ENCODE measurements at places on chromosomes 3 and 15.
A peak's percentile ranks its signal among the peaks of the same experiment; 100 is the strongest.

- peak; percentile 45 for DNase-seq
These were observed 8.4 kb downstream of the PIGB start for GRCh38 chr15:55327387-55327786.

DNA sequence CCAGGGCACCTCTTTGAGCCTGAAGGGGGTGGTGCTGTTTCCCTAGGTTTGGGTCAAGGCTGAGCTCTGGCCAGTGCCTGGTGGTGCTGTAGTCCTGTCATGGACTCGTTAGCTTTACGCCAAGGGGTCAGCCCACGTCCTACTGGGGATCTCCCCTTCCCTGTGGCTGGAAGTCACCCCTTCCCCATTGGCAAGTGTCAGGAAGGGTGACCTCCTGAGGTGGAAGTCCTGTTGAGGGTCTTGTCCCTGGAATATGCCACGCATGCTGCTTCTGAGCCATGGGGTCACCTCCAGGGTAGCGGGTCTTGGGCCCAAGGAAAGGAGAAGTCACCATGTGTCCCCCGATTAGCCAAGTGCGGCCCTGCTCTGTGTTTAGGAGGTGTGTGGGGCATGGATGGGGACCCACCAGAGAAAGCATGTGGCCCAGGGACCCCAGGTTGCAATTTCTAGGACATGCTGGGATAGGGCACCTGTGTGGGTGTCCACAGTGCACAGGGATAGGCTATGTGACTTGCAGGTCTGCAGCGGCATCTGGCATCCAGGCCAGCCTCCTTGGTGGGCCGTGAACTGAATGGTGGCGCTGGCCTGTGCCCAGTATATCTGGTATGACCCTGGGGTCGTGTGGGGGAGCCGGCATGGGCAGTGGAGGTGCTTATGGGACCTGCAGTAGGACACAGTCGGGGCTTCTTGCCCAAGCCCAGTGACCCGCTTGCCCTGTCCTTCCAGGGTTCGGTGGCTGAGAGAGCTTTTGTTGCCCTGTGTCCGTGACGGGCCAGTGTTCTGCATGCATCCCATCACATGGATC lies 226.7 kb downstream of the SNRPN start:
- DNase-seq: no peak

DNA sequence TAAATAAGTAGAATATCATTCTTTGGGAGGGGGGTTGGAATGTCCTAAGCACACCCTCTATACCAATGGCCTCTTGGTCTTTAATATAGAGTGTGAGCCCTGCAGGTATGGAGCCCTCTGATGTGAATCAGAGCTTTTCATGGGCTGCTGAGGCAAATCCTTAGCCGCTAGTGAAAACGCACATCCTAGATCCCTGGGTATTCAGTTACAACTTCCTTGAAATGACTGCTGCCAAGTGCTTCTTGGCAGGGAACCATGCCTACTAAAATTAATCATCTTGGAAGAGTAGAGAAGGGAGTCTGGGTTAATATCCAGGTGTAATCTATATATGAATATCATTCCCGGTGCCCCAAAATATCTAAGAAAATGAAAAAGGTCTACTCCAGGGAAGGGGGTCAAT lies 109.1 kb downstream of the POLQ start:
- no peak for DNase-seq

DNA sequence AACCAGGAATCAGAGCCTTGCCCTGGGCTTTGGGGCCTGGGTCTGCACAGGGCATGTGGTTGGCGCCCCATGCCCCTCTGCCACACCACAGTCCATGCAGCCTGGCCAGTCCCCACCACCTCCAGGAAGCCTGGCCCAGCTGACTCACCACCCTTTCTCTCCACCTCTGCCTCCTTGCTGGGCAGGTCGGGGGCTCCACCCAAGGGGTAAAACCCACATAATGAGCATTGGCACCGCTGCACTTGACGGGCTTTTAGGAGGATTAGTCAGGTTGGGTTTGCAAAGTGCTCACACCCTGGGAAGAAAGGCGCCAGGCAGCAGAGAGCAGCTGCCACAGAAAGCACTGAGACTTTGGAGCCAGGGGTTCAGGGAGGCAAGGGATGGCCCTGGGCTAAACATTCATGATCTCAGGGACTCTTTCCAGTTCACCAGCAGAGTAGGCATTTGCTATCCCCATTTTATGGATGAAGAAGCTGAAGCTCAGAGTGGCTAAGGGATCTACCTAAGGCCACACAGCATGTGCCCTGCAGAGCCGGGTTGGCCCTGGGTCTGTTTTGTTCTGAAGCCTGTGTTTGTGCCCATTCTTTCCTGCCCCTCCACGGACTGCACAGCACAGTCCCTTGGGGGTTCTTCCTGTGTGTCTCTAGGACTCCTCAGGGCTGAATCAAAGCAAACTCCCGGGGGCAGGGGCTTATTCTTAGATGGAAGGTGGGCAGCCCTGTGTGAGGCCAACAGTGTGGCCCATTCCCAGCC lies 113.4 kb downstream of the ETFA start:
- no peak for DNase-seq

DNA sequence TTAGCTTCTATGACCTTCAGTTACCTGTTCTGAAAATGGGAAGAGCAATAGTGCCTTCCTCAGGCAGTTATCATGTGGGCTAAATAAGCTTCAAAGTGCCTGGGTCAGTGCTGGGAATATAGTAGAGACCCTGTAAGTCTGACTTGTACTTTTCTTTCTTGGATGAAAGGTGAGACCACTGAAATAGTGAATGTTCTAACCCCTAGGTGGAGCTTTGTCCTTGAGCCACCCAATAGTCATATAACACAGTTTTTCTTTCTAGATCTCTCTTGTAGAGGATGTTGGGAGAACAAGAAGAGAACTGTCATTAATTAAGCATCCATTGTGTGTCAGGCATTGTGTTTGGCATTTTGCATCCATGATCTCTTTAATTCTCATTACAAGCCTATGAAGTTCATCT lies 13.0 kb upstream of the BFSP2 start:
- no peak for DNase-seq

DNA sequence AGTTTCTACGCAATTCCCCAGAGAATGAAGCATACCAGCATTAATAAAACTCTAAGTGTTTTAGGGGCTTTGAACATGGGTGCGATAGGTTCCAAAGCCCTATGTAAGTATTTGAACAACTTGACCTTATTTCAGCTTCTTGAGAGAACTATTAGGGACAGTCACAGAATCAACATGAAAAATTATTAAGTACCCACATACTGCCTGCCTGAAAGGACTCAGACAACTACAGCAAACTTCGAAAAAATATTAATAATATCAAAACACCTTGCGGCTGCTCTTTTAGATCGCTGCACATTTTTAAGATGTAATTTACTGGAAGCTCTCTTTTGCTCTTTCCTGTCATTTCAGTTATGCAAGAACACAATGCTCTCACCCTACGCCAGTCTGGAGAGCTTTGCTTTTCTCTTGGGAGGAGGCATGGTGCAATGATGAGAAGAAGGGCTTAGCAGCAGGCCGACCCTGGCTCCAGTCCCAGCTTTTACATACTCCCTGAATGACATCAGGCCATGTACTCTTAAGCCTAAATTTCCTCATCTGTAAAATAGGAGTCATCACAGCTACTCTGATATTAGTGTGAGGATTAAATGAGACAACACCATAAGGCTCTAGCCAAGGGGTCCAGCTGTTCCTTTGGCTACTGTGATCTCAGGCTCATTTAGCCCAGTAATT lies 640.7 kb downstream of the FHIT start:
- no peak for DNase-seq

- no peak for DNase-seq
These were observed 254.3 kb upstream of the TPM1 start for GRCh38 chr15:62788224-62788623.

DNA sequence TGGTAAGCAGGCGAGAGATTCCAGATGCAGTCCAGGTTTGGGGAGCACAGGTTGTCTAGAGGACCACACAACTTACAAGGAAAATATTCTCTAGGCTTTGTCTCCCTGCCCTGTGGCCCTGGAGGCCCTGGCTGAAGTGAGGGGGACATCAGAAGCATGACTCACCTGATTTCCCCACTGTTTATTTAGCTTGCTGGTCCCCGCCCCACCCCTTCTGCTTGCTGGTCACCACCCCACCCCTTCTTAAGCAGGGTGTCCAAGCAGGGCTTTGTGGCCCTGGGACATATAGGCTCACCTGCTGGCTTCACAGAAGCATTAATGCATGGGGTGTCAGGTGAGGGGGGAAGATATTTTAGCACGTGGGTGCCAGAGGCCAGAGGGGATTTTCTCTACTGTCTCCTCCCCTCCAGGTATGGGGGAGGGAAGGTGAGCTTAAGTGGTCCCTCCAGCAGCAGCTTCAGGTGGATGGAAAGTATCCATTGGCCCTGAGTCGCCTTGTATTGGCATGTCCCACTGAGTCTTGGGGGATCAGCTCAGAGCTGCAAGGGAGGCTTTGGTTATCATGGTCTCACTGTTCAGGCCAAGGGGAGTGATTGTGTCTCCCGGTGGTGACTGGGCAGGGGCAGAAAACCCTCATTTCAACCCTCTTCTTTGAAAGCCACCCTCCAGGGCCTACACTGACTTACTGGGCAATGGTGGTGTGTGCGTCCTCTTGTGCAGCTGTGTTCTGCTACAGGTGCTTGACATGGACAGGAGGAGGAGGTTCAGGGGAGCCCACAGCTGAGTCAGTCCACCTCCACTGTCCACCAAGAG lies 49.8 kb downstream of the GASK1A start:
- no peak for DNase-seq

DNA sequence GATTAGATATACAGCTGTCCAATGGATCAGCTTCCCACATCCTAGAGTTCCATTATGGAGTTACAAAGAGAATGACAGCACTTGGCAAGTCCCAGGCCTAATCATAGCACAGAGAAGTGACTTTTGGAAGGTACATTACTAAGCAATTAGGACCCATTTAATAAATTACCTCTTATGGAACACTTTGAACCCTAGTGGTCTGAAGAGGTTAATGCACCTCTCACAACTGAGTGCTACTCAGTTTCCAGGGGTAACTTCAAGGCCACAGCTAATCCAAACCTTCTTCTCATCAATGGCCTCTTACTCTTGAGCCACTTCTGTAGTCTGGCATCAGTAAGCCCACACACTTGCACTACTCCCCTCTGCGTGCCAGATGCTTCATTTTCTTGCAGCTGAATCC lies 34.9 kb upstream of the MEIS2 start:
- no peak for DNase-seq

DNA sequence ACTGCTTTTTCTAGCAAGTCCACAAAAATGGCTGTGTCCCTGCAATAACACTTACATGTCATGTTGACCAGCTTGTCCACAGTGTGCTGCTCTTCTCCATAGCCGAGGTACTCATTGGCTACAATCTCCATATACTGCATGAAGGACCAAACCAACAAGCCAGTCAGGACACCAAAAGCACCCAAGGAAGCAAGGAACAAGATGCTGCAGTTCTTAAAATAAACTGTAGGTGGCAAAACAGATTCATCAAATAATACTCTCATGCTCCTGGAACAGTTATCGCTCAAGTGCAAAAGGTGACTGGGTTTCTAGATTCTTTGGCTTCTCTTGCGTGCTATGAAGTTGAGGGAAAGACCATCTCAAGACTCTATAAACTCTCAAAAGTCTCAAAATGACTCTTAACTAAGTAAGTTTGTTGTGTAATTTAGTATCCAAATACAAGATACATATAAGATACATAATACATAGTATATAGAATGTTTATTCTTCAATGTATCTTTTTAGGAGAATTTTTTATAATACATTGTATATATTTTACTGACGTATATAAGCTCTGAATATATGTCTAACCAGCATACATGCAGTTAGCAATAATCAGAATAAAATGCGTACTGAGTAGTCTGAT lies 57.0 kb downstream of the NEK10 start:
- DNase-seq: peak; percentile 50

DNA sequence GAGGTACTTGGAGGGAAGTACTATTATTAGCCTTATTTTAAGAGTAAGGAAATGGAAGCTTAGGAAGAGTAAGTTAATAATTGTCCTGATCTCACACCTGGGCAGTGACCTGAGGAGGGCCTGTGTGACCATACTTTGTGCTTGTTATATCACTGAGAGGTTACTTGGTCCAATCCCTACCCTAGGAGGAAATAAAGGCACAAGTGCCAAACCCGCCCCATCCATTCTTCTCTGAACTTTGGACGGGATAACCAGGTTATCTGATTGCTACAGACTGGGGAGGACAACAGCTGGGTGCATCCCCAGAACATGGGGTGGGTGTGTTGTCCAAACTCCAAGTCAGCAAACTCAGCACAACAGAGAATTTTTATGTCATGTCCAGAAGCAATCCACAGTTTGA lies 77.7 kb upstream of the NR2E3 start:
- no peak for DNase-seq

GRCh38 chr15:62254137-62254934 lies 89.3 kb upstream of the C2CD4B start:
- peak; percentile 10 for DNase-seq

GRCh38 chr15:80580106-80580505 lies 115.0 kb upstream of the ABHD17C start:
- DNase-seq: peak; percentile 34

DNA sequence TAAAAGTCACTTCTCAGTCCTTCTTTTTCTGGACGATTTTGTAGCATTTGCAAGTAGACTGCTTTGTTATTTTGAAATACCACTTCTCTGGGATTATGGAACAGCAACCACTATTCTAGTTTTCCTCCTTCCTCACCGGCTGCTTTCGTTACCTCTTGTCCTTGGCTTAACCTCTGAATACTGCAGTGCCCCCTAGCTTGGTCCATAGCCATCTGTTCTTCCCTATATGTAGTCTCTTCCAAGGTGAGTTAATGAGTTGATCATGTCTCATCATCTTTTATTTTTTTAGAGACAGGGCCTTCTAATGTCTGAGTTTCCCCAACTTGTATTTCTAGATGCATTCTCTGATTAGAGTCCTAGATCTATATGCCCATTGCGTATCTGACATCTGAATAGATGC lies 694.3 kb downstream of the NTRK3 start:
- no peak for DNase-seq

DNA sequence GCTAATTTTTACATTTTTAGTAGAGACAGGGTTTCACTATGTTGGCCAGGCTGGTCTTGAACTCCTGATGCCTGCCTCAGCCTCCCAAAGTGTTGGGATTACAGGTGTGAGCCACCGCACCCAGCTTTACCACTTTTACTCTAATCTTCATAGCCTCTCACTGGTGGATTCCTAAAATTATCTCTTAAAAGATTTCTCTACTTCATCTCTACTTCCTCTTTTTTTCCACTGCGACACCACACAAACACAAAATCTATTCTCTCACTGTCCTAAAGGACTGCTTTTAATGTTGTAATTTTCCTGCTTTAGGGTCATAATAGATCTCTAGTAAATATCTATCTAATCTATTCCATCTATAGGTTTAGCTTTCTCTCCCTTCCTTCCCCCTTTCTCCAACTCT lies 34.0 kb upstream of the TBL1XR1 start:
- DNase-seq: peak; percentile 8

DNA sequence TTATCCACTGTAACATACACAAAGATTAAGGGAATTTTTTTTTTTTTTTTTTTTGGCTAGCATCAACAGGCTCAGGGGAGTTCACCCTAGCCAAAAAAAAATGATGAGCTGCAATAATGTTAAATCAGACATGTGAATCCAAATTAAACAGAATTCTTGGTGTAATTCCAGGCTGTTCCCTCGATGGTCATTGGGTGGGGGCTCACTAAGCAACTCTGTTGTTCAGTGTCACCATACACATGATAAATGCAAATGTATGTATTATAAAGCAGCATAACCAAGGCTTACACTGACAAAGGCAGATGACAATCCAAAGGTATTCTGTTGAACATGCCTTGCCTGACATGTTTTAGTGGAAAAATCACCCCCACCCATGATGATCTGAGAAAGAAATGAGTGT lies 29.0 kb downstream of the IL1RAP start:
- no peak for DNase-seq

GRCh38 chr3:184058029-184058428 lies 5.2 kb downstream of the HTR3C start:
- no peak for DNase-seq
